ENCODE measurements at places on chromosomes 5 and 9.

- no peak for DNase-seq
These were observed 72.5 kb downstream of the SEMA6A start for GRCh38 chr5:116502138-116502537.

DNA sequence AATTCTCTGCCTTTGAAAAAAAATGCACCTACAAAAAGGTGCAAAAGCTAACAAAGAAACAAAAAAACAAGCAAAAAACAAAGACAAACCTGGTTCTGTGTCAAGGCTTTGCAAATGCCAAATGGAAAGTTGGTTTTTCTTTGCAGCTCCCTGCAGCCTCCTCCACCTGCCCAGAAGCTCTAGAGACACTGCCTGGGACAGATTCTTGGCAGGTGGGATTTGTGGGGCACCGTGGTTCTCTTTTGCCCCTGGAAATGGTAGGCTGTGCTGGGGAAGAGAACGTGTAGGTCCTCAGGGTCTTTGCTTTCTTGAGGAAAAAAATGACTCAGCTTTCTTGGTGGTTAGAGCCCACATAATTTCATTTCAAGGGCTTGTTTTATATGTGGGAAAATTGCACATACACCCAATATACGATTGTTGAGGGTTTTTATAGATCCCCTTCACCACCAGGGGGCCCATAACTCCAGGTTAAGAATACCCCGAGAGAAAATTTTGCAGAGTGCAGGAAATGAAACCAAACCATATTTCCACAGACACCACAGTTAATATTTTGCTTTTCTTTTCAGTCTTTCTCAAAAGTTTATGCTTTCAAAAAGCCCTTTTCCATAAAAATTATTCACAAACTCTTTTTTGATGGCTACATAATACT, 58.7 kb downstream of the NXNL2 start:
- peak; percentile 38 for DNase-seq

GRCh38 chr9:1454211-1454610, 404.1 kb downstream of the DMRT2 start:
- DNase-seq, result no peak

- no peak for DNase-seq
These were observed 129.3 kb downstream of the EFNA5 start for GRCh38 chr5:107541400-107541799.

GRCh38 chr5:20680718-20681302, 692.8 kb upstream of the CDH18 start:
- DNase-seq, result no peak

DNA sequence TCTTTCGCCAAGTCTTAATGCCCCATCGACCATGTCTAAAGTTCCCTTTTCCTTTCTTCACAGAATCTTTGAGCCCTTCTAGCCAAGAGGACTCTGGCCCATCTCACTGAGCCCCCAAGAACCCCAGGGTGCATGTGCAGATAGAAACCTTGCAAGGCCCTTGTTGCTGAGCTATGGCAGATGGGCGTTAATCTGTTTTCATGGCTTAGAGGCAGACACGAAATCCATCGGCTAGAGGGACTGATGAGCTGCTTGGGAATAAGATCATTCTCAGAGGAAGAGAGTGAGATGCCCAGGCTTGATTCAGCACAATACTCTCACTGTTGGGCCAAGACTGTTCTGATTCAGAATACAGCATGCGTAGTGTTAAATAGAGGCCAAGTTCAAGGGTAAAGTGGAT, 262.5 kb upstream of the C9orf72 start:
- DNase-seq, result no peak

DNA sequence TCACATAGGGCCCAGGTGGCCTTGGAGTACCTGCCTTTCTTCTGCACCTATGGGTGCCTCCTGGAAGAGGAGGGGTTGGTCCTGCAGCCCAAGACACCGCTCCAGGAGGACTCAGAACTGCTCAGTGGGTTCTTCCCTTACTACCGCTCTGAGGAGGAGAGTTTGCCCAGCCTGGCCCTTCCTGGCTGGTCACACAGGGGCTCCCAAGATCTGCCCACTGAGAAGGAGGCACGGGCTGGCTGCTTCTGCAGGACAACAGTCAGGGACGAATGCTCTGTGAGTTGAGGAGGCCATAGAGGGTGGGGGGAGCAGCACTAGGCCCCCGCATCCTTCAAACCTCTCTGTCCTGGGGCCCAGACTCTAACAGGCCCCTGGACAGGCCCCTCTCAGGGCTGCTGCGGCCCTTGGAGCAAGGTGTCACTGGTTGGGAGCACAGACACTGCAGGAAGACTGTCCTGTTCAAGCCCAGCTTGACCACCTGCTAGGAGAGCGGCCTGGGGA, 9.9 kb upstream of the SLC25A48 start:
- no peak for DNase-seq

DNA sequence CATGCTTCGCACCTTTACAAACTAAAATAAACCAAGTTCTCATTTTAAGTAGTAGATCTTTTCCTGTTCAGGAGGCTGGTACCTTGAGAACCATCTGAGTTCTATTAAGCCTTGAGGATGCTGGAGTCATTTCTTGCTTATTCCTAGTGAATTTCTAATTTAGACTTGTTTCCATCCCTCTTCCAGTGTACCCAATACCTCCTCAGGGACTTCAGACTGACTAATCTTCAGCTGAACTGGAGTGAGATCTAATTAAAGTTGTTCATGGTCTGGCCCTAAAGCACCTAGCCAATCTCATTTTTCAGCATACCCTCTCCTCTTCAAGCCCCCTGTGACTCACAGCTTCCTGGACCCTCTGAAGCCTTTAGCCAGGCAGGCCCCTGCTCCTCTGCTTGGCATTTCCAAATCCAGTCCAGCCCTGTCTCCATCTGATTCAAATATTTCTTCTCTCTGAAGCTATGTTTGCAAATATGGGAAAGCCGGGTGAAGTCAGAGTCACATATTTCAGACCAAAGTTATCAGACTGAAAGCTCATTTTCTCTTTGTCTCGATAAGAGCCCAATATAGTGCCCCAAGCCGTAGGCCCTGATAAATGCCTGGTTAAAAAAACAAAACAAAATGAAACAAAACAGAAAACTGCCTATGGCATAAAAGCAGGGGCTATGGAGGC, 19.4 kb upstream of the TNFSF15 start:
- no peak for DNase-seq

DNA sequence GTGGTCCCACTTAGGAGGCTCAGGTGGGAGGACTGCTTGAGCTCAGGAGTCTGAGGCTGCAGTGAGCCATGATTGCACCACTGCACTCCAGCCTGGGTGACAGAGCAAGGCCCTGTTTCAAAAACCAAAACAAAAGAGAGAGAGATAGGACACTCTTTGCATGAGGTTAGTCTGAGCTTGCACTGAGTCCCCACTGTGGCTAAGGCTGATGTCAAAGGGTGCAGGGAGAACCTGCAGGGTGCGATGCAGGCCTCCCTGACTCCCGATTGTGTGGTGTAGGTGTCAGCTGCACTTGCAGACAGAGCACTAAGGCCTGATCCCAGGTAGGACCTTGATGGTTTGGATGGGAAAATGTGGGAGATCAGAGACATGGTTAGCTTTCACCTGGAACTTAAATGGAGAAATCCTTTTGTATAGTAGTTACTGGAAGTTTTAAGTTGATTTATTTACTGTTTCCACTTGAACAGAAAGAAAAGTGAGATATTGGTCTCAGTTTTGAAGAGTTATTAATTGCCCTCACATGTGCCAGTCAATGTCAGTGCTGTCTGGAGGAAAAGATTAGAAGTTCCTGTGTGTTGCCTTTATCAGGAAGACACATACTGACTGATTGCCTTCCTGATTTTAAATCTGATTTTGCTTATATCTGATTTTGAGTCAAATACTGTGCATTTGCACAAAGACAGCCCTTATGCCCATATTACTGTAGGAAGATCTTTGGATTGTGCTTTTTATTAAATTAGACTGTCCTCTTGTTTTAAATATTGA, 260.0 kb downstream of the MAST4 start:
- DNase-seq, result no peak

DNA sequence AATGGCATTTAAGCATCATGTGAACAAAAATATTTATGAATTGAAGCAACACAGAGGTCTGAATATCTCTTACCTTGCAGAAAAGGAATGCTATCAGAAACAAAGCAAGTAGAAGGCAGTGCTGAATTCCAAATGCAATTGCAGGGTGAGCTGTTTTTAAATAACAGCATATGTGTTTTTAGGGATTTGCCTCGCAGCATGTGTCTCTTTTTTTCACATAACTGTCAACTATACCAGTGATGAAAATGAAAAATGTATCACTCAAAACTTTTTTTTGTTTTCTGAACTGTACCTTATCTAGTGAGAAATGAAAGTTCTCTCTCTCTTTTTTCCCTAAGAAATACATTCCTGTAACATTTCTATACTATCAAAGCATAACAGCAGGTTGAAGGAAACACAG, 21.2 kb downstream of the CDH10 start:
- no peak for DNase-seq

DNA sequence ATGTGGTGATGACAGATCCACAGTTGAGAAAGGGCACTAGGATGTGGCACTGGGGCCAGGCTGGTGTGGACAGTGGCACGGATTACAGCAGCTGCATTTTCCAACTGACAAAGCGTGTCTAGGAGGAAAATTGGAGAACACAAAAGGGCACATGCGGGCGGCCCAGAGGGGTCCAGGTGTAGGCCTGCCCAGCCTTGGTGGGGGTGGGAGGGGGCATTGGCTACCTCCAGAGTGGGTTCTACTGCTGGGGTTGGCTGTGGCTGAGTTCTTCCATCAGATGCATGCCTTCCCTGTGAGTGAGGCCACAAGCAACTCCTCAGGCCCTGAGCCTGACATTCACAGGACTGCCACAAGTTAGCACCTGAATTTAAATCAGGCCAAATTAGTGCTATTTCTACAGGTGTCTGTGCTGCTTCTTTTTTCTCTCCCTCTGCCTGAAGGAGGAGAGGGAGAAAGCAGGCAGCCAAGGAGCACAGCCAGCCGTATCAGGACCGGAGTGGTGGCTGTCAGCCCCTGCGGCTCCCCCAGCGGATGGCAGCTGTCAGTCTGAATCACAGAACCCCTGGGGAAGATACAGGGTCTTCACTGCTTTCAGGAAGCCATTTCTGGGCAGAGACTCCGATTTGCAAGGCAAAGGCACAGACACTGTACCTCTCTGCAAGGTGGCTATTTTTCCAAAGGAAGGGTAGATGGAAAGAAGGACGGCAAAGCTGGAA, 464.2 kb downstream of the SPOCK1 start:
- DNase-seq, result no peak

DNA sequence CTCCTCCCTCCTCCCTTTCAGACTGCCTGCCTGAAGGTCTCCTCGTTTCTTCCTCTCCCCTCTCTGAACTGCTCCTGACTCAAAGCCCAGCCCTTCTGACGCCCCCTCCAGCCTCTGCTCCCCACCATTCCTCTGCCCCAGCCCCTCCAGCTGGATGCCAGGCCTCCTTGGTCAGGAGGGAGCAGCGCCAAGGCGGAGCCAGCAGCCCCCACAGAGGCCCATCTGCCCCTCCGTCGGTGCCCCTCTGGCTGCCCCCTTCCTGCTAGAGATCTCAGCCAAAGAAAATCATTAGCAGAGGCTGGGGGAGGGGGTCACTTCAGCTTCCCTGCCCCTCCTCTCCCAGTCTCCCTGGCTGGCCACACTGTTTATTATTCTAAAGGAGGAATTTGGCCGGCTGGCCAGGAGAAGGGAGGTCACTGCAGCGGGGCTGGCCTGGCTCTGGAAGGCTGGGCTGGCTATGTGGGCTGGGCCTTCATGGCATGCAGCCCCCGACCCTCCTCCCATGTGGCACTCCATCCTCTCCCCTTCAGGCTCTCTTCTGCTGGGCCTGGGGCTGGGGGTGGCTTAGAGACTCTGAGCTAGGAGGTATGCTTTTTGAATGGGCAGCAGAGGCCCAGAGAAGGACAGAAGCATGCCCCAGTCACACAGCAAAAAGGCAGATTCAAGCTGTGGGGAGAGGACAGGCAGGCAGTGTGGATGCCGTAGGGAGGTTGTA, 16.9 kb downstream of the PDGFRB start:
- DNase-seq, result no peak

DNA sequence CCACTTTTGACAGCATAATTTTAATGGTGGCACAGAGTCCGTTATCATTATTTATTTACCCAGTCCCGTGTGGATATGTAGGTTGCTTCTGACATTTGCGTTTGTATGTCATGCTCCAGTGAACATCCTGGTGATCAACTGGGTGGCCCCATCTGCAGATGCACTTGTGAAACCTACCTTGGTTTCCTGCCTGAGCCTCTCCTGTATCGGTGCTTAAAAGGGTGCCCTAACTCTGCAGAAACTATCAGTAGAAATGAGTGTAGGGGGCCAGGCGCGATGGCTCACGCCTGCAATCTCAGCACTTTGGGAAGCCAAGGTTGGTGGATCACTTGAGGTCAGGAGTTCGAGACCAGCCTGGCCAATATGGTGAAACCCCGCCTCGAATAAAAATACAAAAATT, 92.1 kb upstream of the IER5L start:
- DNase-seq, result peak; percentile 26

DNA sequence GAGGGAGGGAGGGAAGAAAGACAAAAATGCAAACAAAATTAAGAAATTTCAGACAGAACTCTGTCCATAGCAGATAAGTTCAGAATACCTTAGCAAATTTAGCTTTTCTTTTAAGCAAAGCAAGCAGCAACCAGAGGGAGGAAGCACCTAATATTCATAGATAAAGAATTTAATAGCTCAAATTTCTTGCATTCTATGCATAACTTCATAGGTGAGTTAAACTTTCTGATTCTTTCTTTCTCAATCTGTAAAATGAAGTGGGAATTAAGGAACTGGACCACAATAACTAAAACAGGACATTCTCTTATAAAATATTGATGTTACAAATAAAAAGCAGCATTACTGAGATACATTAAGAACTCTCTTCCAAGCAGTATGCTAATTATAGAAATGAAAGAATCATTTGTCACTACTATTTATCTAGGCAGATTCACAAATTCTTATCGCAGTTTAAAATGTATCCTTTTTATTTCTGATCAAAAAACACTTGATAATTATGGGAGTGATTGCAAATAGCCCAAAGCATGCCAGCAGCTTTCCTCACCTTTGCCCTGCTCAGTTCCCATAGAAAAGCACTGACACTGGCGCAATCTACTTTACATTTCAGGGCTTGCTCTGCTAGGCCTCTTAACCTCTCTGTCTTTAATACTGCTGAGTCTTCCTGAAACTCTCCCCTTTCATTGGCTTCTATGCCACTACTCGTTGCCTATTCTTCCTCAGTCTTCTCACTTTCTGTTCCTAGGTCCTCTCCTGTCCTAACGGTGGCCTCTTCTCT, 341.8 kb downstream of the PIK3R1 start:
- no peak for DNase-seq

DNA sequence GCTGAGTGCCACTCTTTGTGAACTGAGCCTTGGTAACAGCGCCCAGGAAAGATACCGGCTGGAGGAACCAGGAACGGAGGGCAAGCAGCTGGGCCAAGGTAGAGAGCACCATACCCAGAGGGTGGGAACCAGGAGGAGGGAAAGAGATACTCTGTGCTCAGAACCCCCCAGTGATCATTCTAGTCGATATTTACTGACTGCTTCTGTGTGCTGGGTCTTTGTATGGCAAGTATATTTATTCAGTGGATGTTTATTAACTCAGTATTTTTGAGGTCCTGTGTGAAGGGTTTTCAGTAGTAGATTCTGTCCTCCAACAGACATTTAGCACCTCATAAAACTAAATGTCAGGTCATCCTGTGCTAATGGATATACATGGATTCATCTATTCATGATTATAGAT, 62.3 kb upstream of the RARS1 start:
- DNase-seq, result no peak

GRCh38 chr9:78001946-78002731, 29.5 kb downstream of the GNAQ start:
- DNase-seq, result no peak

Measured in CD8-positive, alpha-beta T cell (primary cell).